ENCODE measurements at places on chromosomes 1 and 21. TPM values are rescaled to one million over a fixed set of nuclear protein-coding genes. Genes with fewer than 3 reads are reported as not detected.

The CTH gene
- total RNA-seq: 8.9 TPM

The ANGEL2 gene
- 23.3 TPM for total RNA-seq

The LCE1B gene
- not detected for total RNA-seq

The FCRL5 gene
- 0.67 TPM for total RNA-seq

The TRPM2 gene
- total RNA-seq: 0.65 TPM

The CHODL gene
- not detected for total RNA-seq

The KRTAP19-3 gene
- total RNA-seq: not detected

The SEC16B gene
- total RNA-seq: 56.8 TPM

The TMEM81 gene
- total RNA-seq: 0.98 TPM

The CYP4A11 gene
- total RNA-seq: 457 TPM

The CCDC17 gene
- 6.4 TPM for total RNA-seq

The RNU1-1 gene
- total RNA-seq: under 0.01 TPM

GRCh38 chr1:216310776-216311175, 112.5 kb downstream of the USH2A start:
- no peak for DNase-seq

DNA sequence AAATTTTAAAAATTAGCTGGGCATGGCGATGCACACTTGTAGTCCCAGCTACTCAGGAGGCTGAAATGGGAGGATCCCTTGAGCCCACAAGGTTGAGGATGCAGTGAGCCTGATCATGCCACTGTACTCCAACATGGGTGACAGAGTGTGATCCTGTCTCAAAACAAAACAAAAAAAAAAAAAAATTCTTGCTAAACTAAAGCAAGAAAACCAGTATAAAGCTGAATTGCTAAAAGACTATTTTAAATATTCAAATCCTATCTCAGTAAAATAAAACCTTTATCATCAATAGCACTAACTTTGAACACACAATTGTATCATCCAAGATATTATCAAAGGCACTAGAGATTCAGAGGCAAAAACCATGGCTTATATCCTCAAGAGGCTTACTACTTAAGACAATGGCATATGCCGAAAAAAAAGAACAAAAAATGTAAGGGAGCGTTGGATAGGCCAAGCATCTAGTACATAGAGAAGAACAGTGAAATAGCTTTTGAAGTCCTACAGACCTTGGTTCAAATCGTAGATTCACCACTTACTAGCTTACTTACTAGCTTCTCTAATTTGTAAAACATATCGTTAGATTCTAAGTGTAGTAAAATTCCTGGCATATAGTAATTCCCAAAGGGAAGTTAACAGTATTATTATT, 3.6 kb downstream of the EPS15 start:
- DNase-seq: no peak

DNA sequence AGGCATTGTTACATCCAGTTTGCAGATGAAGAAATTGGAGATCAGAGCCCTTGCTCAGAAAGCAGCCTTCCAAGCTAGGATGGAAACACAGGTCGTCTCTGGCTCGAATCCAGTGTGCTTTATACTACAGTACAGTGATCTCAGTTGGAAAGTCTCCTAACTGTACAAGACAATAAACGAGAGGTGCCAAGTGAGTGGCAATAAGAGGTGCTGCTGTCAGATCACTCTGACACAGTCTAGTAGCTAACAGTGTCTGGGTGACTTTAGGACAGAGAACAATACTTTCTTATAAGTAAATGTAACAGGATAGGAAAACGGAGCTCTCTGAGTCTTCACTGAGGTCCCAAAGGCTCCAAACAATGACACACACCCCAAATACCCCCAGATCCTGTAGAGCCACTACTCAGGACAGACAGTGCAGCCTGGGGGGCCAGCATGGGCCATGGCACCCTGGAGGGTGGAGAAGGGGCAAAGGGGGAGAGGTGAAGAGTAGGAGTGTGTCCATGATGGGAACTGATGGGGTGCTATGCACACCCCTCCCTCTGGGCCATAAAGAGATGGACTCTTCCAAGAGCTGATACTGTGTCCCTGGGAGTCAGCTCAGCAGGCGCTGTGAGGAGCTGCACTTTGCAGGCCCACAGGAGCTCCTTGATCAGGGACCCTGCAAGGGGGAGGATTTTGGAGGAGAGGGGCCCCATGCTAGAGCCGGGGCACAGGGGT, 3.3 kb downstream of the SH3BGR start:
- DNase-seq: no peak

DNA sequence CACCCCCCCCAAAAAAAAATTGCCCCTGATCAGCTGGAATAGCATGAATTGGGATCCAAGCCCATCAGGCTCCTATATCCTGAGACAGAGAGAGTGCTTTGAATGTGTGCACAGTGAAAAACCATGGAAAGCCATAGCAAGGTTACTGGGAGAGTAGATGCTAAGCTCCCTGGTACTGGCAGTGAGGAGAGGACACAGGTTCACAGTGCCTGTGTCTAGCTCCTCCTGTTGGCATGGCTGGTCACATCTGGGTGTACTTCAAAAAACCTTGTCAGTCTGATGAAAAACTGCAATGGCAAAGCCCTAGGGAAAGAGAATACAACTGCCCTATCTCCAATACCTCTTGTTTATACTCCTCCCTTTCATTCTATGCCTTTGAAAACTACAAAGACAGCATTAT, 12.9 kb downstream of the COPA start:
- DNase-seq: no peak

GRCh38 chr1:41498391-41498790, 13.9 kb upstream of the EDN2 start:
- no peak for DNase-seq

DNA sequence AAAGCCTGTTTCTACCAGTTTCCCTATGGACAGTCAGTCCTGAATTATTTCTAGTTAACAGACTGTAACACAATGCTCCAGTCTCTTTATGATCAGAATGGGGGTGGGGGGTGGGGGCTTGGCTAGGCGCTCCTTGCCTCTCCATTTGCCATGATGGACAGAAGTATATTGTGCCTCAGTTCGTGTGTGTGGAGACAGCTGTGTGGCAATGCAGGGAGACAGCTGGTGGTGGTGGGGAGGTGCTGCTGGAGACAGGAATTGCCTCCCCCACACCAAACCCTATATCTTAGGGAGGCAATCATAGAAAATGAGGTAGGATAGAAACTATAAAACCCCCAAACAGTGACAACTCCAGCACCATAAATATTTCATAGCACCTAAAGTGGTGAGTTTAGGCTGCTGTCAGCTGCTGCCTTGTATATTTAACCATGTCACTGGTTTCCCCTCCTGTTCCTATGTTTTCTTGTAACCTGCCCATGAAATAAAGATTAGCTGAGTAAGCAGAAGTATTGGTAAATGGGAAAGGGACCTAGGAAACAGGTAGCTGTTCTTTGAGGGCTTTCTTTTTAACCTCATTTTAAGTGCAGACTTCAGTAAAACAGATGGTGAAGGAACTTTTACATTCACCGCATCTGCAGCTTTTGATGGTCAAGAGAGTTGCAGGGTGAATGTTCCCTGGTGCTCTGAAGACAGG, 3.4 kb downstream of the PLXNA2 start:
- DNase-seq: no peak

DNA sequence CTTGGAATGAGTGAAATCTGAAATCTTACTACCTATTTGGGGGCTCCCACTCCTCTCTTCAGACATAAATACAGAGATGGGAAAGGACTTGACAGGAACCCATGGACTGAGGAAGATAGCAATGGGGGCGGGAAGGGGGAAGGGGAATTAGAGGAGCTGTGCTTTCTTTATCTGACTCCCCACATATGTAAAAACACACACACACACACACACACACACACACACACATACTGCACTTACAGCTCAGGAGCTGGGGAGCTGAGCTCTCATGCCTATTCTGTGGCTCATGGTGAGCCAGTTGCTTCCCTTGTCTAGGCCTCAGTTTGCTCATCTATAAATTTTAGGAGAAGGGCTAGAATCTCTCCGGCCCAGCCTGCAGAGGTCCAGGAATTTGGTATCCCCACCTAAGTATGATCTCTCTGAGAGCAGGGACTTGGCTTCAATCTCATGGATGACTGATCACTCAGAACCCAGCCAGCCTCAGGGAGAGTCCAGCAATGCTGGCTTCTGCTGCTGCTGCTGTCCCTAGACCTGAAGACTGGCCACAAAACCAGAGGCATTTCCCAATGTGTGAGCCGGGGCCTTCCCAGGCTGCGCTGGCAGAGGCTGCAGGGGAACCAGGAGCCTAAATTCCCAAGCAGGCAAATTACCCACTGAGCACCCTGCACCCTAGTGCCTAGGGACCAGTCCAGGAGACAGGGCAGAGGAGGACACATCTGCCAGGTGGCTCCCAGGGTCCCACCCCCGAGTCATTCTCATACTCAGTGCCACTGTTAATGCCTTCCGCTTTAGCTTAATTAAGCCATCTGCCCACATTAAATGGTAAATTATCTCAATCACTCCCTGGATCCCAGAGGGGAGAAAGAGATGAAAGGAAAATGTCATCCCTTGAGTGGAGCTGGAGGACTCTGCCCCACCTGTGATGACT, 57.5 kb upstream of the RBM15 start:
- no peak for DNase-seq

DNA sequence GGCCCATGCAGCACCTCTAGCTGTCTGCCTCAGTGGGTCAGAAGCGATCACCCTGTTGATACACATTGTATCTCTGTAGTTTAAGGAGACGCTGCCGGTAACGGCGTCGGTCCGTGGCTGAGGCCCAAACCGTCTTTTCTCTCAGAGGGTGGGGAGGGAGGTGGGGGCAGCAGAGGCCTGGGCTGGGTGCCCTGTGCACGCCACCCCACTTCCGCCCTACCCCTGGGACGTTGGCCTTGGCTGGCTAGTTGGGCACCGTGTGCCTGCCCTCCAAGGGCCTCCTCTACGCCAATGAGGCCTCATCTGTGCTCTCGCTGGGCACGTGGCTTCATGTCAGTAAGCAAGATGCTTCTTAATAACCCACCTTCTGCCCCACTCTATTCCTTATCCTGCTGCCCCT, 9.4 kb downstream of the ZC3H12A start:
- DNase-seq: no peak

- no peak for DNase-seq
These were observed 54.1 kb downstream of the DSCAM start for GRCh38 chr21:40792691-40793456.

DNA sequence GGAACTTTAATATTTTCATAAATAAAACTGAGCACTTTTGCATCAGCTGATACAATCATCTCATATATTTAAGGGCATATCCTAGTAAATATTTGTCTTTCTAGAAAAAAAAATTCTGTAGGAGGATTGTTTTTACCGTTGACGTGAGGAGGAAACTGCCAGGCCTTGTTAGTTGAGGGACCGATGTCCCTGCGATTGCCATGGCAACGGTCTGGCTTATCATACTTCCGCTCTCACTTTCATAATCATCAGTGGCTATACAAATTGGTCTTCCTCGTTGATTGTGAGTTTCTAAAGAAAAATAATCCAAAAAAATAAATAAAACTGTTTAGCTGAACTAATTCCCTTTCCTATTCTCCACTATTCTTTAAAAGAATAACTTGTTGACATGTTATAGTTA, 69.3 kb upstream of the ANGPTL3 start:
- peak; percentile 49 for DNase-seq

- no peak for DNase-seq
These were observed 30.7 kb downstream of the PPP2R5A start for GRCh38 chr1:212315907-212316306.

- no peak for DNase-seq
These were observed 1.8 kb upstream of the SLC26A9 start for GRCh38 chr1:205945069-205945468.

DNA sequence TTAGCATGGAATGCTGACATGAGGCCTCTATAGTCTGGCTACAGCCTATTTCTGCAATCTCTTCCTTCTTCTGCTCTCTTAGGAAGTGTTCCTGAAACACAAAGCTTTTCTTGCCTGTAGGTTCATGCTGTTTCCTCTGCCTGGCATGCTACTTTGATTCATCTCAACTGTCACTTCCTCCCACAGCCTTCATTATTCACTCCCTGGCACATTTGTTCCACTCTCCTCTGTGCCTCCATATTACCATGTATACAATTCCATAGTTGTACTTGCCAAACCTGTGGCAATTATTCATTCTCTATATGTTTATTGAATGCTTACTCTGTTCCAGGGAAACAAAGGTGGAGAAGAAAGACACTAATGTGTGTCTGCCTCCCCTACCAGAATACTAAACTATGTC, 210.2 kb downstream of the LRRC7 start:
- DNase-seq: no peak

DNA sequence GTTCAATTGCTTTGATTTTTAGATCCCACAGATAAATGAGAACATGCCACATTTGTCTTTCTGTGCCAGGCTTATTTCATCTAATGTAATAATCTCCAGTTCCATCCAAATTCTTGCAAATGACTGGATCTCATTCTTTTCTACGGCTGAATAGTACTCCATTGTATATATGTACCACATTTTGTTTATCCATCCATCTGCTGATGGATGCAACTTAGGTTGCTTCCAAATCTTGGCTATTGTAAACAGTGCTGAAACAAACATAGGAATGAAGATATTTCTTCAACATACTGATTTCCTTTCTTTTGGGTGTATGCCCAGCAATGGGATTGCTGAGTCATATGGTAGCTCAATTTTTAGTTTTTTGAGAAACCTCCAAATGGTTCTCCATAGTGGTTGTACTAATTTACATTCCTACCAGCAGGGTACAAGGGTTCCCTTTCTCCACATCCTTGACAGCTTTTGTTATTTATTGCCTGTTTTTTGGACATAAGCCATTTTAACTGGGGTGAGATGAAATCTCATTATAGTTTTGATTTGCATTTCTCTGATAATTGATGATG, 344.4 kb downstream of the KCTD3 start:
- DNase-seq: no peak

GRCh38 chr1:6590046-6590445, 10.3 kb downstream of the ZBTB48 start:
- no peak for DNase-seq

GRCh38 chr1:235073968-235074522, 54.6 kb downstream of the TOMM20 start:
- no peak for DNase-seq

GRCh38 chr1:101178688-101179491, 57.9 kb upstream of the S1PR1 start:
- no peak for DNase-seq

- DNase-seq: no peak
These were observed 36.7 kb upstream of the COP1 start for GRCh38 chr1:176243746-176244145.

- no peak for DNase-seq
These were observed 54.0 kb downstream of the TNR start for GRCh38 chr1:175689396-175689795.

DNA sequence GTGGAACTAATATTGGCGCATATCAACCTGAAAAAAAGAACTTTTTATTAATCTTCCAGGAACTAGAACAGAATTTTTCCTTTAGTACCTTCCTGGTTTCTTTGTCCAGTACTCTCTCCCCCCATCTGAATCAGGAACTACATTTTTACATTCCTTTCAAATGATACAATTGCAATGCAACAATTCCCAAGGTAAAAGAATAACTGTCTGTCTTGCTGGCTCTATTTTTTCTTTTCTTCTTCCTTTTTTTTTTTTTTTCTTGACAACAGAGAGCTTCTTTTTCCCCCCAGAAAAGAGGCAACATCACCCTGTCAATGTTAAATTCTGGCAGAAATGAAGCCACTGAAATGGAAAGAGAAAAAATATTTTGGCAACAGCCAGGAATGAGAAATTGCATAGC, 4.5 kb upstream of the CD101 start:
- DNase-seq: no peak

Data from liver (tissue), 10 donors.